ENCODE measurements at places on chromosomes 11 and 22.

DNA sequence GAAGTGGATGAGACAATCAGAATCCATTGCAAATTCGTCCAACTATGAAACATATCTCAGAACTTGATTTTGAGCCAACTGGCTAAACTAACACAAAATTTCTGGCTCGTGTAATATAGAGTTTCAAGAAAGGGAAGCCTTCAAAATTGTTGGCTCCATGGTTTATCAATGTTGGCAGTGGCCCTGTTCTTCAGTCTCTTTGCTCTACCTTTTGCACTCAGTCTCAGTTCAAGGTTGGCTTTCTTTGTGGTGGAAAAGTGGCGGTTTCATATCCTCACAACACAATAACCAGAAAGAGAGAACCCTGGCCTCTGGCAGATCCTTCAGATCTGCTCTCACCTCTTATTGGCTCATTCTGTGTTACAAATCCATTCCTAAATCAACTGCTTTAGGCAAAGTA is 473.8 kb upstream of the API5 start:
- no peak for DNase-seq

DNA sequence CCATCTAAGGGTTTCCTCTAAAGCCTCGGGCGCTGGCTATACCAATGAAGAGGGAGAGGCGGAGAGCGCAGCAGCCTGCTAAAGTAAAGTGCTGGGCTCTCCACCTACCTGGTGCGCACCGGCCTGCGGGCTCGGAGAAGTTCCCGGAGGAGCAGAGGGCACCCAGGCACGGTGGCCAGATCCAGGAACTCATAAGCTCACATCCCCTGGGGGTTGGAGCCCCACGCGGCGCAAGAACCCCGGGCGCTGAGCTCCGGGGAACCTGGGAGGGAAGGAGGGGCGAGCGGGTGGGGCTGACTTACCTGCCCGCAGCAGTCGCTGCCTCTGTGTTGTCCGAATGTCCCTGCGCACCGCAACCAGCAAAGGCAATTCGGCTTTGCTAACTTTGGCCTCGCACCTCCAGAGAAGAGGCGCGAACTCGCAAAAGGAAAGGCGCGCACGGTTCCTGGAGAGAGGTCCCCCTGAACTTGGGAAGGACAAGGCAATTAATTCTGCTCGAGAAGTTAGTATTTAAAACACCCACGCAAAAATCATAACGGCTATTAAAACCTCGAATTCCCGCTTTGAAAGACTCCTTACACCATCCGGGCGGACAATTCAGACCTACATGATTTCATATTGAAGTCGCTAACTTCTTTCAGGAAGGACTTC is 127.6 kb upstream of the C11orf58 start:
- no peak for DNase-seq

- peak; percentile 45 for DNase-seq
Measured at GRCh38 chr11:81787584-81788049, 946.0 kb downstream of the FAM181B start.

DNA sequence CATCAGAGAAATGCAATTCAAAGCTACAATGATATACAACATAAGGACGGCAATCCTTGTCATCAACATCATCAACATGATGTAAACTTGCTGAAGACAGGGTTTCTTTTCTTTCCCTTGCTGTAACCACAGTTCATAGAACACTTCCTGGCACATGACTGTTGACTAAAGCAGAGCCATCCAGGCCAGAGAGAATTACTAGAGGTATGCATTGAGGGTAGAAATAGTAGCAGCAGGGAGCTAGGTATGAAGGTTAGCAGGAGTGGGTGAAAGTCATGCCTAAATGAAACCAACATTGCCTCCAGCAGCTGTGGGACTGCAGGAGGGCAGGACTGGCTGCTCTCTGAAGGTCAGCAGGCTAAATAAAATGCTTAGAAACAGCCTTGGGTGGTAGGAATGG is 103.7 kb downstream of the LRRC32 start:
- peak; percentile 66 for DNase-seq

DNA sequence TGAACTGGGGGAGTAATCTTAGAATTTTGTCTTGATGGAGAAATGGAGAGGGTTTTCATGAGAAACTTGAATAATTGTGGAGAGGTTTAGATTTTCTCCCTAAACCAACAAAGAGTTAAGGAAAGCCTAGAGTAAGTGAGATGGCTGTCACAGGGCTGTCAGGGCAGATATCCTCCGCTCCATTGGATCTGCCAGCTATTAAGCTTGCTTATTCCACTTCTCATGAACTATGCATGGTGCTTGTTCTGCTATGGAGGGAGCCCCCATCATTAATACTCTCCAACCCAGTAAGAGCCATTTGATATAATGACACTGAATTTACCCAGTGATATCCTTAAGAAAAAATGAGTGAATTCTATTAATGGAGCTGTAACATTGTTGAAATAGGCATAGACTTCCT is 342.8 kb upstream of the MTNR1B start:
- no peak for DNase-seq

DNA sequence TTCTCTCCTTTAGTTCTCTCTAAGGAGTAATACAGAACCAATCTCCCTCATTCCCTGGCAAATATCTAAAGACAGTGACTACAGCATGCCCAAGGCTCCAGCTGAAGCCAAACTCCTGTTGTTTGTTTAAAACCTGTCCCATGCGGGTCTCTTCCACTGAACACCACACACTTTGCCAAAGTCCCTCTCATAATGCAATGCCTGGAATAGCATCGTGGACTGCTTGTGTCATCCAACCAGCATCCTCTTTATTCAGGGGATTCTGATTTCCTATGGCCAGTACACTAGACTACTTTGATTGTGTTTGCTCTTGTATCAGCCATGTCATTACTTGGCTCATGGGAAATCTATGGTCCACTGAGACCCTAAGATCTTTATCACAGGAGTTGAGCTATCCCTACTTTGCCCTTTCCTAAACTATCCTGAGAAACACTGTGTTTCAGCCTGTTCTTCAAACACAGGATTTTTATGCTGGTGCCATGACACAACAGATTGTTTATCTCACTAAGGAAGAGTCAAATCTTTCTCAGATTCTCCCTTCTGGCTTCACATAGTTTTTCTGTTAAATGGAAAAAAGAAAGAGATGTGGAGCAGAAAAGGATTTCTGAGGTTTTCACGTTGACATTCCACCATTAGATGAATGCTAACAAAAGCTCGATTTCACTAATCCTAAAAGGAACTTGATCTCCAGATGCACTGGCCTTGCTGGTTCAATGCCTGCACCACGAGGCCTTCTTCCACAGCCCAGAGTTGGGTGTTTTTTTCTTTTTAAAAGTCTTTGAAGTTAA is 15.9 kb upstream of the IRAG1 start:
- DNase-seq, result no peak

- DNase-seq, result no peak
Measured at GRCh38 chr11:57547854-57548377, 10.5 kb downstream of the SMTNL1 start.

DNA sequence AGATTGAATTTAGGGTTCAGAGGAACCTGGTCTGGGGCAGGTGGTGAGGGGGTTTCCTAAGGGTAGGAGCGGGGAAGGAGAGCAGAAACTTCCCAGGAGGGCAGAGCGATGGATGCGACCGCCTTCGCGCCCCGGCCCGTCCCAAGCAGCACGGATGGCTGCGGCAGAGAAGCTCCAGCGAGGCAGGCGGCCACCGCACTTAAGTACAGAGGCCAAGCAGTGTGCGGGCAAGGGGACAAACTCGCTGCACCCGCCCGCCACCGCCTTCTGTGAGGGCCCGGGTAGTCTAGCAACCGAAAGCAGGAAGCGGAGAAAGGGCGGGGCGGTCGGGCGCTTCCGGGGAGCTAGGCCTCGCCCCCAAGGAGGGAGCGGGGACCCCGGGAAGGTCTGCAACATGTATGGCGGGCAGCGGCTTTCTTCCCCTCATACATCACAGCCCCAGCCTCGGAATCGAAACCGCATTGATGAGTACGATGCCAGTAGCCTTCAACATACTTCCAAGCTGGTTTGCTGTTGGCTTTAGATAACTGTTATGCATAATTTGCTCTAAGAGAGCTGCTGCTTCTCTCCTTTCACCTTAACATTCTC is at the start of gene AGBL2:
Gene AGBL2, minus strand, starts transcription at position 288 of the 588 bp plus-strand sequence. CDS start 719 bp downstream, outside the sequence.
- DNase-seq, result peak; percentile 65

DNA sequence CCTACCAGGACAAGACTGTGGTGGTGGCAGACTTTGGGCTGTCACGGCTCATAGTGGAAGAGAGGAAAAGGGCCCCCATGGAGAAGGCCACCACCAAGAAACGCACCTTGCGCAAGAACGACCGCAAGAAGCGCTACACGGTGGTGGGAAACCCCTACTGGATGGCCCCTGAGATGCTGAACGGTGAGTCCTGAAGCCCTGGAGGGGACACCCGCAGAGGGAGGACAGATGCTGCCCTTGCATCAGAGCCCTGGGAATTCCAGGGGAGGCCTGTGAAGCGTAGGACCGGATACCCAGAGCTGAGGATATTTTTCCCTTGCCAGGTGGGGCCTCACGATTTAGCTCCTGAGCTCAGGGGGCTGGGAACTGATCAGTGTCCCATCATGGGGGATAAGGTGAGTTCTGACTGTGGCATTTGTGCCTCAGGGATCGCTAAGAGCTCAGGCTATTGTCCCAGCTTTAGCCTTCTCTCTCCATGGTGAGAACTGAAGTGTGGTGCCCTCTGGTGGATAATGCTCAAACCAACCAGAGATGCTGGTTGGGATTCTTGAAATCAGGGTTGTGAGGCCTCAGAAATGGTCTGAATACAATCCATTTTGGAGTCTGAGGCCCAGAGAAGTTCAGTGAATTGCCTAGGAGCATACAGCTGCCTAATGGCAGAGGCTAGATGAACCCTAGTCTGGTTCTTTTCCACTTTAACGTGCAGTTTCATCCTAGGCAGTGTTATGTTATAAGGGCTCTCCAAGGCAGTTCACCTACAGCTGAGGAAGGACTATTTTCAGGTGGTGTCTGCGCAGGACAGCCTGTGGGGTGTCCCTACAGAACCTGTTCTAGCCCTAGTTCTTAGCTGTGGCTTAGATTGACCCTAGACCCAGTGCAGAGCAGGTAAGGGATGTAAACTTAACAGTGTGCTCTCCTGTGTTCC is 19.5 kb downstream of the PIK3IP1 start:
- DNase-seq, result no peak

GRCh38 chr11:8098361-8098760 is 17.4 kb downstream of the TUB start:
- no peak for DNase-seq

DNA sequence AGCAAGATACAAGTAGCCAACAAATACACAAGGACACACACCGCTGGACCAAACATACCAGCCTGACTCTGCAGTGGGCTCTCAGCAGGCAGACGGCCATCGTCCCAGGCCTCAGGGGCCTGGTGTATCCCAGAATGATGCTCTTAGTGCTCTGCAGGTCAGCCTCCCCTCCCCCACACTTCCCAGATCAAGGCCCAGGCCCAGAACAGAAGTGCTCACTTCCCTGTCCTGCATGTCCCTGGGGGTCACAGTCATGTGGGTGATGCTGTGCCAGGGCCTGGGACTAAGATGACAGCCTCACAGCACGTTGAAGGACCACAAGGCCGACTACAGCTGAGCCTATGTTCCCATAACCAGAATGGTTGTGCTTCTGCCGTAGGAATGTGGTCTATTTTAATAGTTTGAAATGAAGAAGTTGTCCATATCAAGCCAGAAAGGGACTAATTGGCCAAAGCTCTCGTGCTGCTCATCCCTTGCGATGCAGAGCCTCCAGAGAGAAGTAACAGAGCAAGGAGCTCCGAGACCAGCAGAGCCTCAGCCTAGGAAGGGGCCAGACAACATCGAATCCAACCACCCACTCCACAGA is 48.6 kb downstream of the GAB4 start:
- DNase-seq, result no peak

- no peak for DNase-seq
Measured at GRCh38 chr11:127875131-127875530, 712.2 kb downstream of the ETS1 start.

DNA sequence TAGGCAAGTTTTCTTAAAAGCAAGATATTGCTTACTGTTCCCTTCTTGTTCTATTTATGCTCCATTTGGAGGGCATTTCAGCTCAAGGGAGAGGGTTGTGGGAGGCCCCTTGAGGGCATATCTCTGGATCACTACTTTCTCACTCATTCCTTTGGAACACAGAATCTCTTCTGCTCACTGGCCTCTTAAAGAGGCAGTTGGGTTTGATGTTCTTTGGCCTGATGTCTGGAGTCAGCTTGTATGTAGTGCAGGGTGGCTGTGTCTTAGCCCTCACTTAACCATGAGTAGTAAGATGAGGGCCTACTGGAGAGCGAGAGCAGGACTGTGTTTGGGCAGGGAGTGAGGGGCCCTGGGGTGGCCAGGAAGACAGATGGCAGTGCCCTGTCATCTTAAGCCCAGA is 3.6 kb downstream of the INCENP start:
- DNase-seq, result no peak

GRCh38 chr11:16876837-16877236 is 137.4 kb downstream of the PLEKHA7 start:
- no peak for DNase-seq

- no peak for DNase-seq
Measured at GRCh38 chr11:126352934-126353801, 2.3 kb upstream of the ST3GAL4 start.

DNA sequence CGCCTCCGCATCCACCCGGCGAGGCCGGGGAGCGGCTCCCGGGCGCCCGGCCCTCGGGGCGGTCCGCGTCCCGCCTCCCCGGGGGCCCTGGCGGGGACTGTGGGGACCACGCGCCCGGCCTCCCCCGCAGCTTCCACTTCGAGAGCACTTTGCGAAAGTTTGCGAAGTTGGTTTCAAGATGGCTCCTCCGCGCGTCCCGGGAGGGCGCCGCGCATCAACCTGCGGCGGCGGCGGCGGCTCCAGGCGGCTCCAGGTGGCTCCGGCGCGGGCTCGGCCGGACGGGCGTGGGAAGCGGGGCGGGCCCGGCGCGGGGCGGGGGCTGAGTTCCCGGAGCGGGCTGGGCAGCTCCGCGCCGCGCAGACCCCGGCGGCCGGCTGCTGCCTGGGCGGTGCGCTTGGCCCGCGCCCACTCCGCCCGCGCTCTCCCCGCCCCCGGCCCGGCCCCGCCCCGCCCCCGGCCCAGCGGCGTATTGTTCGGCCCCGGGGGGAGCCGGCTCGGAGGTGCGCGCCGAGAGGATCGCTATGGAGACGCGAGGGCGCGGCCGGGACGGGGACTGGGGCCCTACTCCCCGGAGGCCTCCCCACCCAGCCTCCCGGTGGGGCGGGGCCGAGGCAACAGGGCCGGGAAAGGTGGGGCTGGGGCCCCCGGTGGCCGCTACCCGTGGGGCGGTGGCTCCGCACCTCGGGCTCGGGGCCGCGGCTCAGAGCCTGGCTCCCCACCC is at the start of gene CELSR1:
Gene CELSR1, minus strand, starts transcription at position 396 of the 721 bp plus-strand sequence. CDS start 450 bp downstream, outside the sequence.
- no peak for DNase-seq

DNA sequence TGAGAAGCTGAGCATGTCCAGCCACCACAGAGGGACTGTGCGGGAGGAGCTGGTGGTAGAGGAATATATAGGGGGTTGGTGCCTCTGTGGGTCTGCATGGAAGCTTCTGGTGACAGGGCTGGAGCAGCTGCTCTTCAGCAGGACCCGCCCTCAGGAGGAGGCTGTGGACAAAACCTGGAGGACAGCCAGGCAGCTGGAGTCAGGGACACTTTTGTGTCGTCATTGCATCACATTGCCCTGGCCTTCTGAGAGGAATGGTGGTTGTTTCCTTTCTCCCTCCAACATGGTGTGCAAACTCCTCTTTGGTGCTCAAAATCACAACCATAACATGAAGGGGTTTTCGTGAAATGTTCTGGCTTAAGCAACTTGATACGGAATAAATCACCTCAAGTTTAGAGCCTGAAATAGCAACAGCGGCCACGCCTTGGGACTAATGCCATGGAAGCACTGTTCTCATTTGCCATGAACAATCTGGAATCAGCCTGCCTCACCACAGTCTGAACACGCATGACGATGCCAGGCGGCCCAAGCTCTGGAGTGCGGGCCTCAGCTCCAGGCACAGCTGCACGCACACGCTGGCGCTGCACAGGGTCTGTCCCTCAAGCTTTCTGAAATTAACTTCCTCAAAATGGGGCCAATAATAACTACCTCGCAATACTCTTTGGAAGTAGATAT is 17.1 kb upstream of the CSRP3 start:
- no peak for DNase-seq

GRCh38 chr11:17019232-17019631 is 5.0 kb upstream of the PLEKHA7 start:
- DNase-seq, result no peak

All from T-helper 1 cell (primary cell).